ENCODE measurements at places on chromosomes 6 and 20.
A peak's percentile ranks its signal among the peaks of the same experiment; 100 is the strongest.

DNA sequence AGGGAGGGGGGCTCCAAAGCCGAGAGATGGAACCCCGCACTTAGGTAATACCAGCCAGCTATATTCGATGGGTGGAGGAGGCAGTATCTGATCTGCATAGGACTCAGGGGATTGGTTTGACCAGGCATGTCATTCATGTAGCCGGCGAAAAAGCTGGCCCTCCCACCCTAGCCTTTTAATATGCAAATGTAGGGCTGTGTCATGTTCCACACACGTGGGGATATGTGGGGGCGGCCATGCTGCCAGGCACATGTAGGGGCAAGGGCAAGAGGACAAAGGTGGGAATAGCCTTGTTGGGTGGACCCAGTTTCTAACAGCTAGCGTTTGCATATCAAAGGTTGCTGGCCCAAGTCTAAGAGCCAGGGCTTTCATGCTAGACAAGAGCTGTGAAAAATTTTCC lies 39.1 kb upstream of the DDR1 start:
- no peak for DNase-seq

- DNase-seq, result no peak
These were observed 39.3 kb downstream of the DTNBP1 start for GRCh38 chr6:15623276-15624116.

- peak; percentile 54 for DNase-seq
These were observed 68.0 kb downstream of the PLAGL1 start for GRCh38 chr6:143940011-143940597.

DNA sequence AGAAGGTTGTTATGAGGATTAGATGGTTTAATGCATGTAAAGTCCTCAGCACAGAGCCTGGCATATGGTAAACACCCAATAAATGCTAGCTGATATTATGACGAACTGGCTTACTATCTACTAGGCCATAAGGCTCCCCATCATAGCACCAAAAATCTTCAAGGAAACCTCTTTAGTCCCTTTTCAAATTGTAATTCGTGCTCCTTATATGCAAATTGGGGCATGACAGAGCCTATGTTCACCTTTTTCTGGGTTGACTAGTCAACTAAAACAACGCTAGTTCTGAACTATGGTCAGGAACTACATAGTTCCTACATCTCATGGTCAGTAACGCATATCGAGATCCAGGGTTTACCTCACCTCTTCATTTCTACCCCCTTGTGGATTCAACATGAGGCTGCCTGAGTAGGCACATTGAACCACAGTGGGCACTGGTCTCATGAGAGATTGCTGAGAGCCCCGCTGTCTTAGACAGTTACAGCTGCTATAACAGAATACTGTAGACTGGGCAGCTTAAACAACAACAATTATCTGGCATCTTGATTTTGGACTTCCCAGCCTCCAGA lies 97.2 kb upstream of the TNFAIP3 start:
- no peak for DNase-seq
